ENCODE measurements at places on chromosomes 6 and 20.

DNA sequence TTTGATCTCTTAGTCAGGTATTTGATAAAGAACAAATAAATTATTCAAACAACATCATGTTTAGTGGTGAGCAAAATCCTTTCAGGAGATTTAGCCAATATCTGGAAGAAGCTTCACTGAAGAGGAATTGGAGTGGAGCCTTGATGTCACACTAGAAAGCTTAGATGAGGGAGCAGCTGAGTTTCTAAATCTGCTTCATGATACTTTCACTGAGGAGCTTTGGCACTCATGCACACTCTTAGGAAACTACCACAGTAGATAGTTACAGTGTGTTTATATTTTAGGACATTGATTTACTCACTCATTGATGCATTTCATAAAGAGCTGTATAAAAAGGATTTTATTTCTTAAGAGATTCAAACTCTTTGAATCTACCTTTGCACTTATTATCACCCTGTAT, 366.2 kb upstream of the BTBD3 start:
- DNase-seq = no peak

GRCh38 chr6:138570725-138571029, 71.4 kb upstream of the NHSL1 start:
- DNase-seq = no peak

GRCh38 chr6:10690651-10691445, 3.6 kb downstream of the C6orf52 start:
- DNase-seq = peak; percentile 5

GRCh38 chr6:53532061-53532797, 12.7 kb downstream of the GCLC start:
- no peak for DNase-seq

- DNase-seq = no peak
Measured at GRCh38 chr6:14113976-14114375, 3.6 kb upstream of the CD83 start.

DNA sequence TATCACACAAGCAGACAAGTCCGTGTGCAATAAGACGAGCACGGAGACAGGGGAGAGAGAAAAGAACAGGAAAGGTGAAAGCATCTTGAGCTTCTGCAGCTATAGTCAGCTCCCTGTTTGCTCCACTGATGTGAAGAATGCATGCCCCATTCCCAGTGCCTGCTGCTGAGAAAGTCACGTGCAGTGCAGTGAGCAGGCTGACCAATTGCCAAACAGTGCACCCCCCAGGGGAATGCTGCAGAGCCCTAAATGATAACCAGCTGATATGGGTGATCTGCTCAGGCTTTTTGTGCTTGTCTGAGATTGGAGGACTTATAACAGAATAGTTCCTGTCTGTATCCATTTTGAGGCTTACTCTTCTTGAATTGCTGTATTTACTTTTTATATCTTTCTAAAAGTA, 121.5 kb downstream of the PACRG start:
- no peak for DNase-seq

- DNase-seq = no peak
Measured at GRCh38 chr6:53326372-53327016, 22.3 kb downstream of the ELOVL5 start.

DNA sequence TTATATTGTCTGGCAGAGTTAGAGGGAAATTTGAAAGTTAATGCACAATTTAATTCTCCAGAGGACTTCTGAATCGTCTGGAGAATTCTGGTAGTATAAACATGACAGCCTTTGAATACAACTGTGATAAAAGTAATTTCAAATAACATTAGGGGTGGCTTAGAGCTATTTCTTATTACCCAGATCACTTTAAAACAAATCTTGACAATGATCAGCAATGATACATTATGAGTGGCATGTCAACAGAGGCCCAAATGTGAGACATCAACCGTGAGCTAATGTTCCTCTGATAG, 259.1 kb downstream of the HACE1 start:
- no peak for DNase-seq

DNA sequence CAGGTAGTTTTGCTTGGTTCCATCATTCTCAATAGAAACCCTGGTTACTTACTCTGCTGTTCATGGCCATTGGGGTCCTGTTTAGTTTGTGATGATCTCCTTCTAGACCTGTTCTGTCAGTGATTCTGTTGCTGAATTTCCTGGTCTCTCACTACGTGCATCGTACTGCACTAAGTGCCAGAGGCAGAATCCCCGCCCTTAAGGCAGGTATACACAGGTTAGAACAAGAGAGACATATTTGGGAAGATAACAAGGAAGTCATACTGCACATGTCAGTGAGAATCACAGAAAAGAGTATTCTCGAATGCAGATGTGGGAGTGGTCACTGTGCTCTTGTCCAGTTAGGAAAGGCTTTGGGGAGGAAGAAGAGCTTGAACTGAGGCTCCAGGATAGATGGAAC, 148.1 kb upstream of the MYLIP start:
- no peak for DNase-seq

DNA sequence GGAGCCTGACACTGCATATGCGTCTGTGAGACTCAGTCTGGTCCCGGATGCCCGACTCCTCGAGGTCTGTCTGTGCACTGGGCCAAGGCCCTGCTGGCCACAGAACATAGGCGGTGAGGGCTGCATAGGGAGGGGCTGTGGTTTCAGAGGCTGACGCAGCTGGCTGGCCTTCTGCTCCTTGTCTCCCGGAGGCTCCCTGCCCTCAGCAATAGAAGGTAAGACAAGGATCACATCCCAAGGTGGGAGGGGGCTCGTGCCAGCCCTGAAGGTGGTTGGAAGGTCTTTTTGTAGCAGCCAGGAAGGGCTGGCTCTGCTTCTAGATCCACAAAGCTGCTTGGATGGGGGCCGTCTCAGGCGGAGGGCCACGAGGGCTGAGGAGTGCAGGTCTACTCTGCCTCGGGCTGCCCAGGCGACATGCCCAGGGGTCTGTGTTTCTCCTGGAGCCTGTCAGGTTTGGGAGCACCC, 239.8 kb upstream of the SULF2 start:
- no peak for DNase-seq

DNA sequence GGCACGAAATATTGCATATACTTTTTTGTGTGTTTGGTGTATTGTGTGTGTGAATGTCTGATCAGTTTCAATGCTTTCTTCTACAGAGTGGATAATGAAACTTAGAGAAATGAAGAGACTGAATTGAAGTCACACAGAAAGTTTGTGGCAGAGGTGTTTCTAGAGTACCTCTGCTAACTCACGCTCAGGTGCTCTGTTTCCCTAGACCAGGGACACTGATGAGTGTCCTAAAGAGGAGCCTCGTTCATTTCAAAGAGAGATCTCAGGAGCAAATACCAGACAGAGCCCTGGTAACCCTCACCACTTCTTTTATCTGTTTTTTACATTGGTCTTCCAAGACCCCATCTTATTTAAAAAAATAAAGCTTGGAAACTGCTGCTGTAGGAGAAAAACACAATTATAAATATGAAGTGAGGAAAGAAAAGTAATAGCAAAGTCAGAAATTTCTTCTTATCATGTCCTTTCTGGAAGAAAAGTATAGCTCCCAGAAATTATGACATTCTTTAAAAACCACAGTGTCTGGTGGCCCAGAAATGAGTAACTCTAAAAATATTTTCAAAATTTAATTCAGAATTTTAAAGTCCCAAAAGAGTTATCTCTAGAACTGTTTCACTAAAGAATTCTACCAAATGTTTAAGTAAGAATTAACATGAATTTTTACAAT, 720.6 kb downstream of the RFPL4B start:
- DNase-seq = no peak

DNA sequence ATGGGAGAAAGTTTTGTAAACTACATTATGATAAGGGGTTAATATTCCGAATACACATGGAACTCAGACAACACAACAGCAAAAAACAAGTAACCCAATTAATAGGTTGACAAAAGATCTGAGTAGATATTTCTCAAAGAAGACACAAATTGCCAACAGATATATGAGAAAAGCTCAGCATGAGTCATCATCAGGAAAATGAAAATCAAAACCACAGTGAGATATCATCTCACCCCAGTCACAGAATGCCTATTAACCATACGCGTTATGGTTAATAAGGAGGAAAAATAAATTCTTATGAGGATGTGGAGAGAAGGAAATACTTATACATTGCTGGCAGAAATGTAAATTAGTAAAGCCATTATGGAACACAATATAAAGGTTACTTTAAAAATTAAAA, 695.0 kb downstream of the COL12A1 start:
- no peak for DNase-seq

DNA sequence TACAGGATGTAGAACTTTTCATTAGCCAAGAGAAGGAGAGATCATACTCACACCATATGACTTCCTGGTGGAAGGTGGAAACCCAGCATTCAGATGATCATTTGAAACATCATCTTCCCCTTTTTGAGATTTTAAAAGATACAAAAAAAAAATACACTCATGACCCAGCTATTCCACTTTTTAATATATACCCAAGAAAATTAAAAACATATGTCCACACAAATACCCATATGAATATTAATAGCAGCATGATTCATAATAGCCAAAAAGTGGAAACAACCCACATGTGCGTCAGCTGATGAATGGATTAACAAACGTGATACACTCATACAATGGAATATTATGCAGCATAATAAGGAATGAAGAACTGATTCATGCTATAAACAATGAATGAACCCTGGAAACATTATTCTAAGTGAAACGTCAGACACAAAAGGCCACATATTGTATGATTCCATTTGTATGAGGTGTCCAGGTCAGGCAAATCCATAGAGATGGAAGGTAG, 130.0 kb upstream of the SGK1 start:
- no peak for DNase-seq

- no peak for DNase-seq
Measured at GRCh38 chr6:157096522-157096921, 226.8 kb downstream of the TMEM242 start.

DNA sequence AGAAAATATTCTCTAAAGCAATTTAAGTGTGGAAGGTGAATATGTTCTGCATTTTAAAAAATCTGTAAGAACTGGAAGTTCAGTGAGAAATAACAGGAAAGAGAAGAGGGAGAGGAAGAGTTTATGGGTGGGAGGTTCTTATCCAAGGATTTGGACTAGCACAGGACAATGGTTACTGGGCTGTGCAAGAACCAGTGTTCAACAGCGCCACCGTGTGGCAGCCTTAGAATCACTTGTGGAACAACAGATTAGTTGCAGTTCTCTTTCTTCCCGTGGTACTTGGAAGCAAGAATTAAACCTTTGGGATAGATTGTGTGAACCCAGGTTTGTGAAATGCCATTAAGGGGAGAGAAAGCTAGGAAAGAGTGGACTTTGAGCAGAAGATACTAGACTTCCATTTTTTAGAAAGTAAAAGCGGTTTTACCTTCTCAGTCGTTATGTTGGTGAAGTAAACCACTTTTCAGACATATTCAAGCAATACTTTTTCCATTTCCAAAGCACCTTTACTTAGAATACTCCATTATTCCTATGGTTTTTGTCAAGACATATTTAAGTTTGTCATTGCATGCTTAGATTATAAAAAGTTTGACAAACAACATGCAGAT, 436.7 kb downstream of the RNF144B start:
- DNase-seq = no peak

- DNase-seq = no peak
Measured at GRCh38 chr6:99790679-99791078, 184.0 kb downstream of the PRDM13 start.

GRCh38 chr6:378958-379409, 12.6 kb upstream of the IRF4 start:
- DNase-seq = no peak

DNA sequence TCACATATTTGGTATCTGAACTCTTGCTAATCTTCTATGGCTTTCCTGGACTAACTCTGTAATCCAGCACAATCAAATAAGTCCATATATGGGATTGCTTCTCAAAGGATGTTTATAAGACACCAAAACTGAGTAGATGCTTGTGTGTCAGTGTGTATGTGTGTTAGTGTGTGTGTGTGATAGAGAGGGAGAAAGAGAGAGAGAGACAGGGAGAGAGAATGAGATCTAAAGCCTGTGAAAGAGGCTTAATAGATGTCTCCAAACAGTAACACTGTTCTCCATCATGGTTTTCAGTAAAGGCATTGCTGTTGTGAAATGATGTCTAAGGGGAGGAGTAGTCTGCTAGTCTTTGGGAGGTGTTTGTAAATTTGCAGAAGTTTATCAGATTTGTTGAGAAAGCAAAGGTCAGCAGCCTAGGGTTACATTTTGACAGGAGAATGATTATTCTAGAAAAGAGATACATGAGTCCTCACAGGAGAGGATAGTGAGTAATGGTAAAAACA, 73.9 kb upstream of the MLIP start:
- DNase-seq = no peak

DNA sequence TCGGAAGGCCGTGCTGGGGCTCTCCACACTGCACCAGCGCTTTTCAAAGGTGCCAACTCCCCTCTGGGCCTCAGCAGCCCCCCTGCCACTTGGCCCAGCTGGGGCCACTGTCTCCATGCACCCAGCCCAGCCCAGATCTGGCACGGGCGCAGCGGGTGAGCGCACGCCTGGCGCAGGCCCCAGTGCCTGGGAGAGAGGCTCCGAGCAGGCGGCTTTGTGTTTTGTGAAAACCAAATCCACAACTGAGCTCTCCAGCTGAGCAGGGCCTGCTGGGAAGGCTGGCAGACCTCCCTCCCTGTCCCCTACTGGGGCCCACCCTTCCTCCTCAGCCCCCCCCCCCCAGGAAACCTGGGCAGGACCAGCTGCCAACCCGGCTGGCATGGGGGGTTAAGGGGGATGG, 17.0 kb downstream of the MDGA1 start:
- no peak for DNase-seq

DNA sequence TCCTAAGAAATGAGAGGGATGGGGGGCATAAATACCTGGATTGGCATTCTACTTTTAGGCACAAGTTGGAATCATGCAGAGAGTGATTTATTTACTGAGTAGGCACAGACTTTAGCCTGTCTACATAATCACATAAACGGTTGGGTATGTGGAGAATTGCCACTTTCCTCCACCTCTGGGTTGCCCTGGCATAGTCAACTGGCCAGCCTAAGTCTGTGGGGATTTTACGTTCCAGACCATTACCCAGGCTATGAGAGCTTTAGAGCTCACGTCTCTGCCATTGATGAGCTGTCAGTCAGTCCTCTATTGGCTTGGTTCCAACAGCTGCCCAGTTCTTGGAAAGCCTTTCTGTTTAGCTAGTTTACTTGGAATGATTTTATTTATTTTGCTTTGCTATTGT, 5.0 kb upstream of the BHLHE23 start:
- peak; percentile 69 for DNase-seq

- DNase-seq = no peak
Measured at GRCh38 chr6:106751501-106752252, 122.3 kb downstream of the QRSL1 start.

DNA sequence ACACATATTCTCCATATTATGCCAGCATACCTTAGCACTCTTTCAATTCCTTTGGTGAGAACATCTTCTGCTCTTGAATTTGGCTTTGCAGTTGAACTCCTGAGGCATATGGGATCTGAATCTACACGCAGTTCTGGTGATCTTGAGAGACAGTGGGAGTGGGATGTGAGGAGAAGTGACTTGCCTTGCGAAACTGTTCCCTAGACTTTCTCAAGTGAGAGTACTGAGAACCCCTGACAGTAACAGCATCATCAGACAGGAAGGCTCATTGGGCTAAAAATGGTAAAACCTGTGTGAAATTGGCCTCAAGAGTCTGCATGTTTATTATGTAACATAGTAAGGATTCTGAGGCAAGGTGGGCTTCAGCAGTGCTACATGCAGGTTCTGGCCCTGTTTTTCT, 49.1 kb upstream of the CEP85L start:
- no peak for DNase-seq
